ENCODE measurements at places on chromosomes 2 and 18.

- DNase-seq = no peak
Measured at GRCh38 chr2:201987426-201987825, 46.2 kb upstream of the FZD7 start.

GRCh38 chr2:229090225-229090624 is 180.9 kb downstream of the PID1 start:
- DNase-seq = no peak

DNA sequence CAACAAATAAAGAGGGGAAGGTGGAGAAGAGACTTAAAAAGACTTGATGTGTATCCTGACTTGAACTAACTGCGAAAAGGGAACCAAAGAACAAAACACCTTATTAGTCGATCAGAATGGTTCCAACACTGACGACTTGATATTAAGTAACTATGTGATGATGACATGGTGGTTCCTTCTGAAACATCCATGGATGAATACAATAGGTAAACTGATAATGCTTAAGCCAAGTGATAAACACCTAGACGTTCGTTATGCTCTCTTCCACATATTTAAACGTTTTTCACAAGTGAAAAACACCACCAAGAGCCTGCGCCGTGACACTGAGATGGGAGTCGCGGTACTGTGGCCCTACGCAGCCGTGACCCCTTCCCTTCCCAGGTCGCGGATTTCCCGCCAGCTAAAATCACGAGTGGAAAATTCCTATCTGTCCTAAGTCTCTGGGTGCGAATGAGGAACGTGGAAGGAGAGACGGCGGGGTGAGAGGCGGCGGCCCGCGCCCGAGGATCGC is 797 bp downstream of the TTC32 start:
- DNase-seq = peak; percentile 8

DNA sequence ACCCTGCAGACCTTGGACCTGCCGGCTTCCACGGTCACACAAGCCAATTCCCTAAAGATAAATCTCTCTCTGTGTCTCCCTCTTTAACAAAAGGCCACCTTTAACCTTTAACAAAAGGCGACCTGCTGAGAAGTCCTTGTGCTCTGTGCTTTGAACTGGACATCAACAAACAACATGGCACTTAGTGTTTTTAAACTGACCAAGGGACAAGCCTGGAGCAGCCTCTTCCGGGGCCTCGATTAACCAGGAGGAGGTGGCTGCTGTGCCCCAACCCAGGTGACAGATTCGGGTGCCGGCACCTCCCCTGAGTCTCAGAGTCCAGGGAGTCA is 135.3 kb downstream of the RTP5 start:
- no peak for DNase-seq

DNA sequence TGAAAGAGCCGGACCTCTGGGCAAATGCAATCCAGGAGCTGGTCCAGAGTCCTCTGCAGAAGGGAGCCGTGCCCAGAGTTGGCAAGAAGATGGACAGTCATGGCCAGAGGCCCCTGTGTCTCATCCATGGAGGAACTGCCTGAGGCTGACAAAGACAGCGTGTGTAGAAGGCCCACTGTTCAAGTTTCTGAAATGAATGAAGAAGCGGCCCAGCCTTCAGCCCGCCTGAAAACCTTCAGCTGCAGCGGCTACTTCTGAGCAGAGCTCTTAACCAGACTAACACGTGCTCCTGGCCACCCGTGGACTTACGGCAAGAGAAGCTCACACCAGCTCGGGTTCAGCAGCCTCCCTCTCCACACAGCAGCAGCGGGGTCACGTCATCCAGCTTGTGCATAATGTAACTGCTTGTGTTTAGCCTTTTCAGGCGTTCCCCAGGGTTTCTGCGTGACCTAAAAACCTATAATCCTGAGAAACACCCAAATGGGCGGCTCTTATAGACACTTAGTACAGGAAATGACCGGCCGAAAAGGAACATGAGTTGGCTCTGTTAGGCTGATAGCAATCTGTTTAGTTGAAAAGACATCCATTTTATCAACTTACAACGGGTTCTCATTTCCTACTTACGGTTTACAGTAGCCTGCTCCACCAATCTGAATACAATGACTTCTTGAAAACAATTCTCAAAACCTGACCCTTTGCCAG is at the start of gene FAM124B:
TSS of gene FAM124B (minus strand) at position 467 of the 702 bp plus-strand sequence. CDS start at position 128, 339 bp downstream.
- DNase-seq = no peak

- DNase-seq = no peak
Measured at GRCh38 chr2:74481961-74482800, 617 bp downstream of the CCDC142 start.

DNA sequence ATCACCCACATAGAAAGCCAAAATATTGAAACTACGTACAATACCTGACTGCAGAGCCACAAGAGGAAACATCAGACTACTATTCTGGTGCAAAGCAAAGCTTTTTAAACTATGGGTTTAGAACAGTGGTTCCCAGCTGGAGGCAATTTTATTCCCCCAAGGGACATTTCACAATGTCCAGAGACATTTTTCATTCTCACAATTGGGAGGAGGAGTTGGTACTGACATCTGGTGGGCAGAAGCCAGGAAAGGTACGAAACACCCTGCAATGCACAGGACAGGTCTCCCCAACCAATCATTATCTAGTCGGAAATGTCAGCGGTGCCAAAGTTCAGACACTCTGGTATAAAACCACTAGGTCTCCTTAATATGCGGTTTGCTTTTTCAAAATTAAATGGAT is 88.4 kb upstream of the ARL5A start:
- no peak for DNase-seq

DNA sequence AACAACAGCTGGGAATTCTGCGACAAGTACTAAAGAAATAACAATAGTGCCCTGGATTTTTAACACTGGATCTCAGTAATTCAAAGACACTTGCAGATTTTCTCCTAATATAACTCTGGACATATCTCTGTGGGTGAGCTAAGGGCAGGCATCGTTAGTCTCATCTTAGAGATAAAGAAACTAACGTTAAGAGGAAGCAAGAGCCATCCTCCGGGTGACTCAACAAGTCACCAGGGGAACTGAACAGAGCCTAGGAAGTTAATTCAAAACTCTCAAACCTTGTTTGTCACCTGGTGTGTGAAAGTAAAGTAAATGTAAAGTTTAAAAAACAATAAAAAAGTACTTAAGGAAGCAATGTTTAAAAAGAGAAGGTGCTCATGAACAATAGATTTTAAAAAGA is 41.6 kb upstream of the NRP2 start:
- no peak for DNase-seq

DNA sequence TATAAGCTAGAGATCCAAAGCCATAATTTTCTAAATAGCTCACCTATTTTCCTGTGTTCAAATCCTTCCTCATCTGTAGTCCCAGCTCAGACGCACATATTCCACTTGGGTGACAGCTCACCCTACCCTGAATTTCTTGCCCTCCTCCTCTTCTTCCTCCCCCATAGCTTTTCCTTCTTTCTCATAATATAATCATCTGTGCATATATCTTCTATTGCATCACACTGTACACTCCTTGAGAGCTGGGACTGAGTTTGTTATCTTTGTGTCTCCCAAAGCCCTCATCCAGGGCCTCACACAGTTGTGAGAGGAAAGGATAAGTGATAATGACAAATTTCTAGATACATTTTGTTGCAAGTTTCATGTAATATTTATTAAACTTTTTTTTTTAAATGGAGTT is 55.9 kb upstream of the RTN4 start:
- peak; percentile 61 for DNase-seq

GRCh38 chr2:190420801-190421200 is 12.6 kb downstream of the MFSD6 start:
- DNase-seq = no peak

GRCh38 chr2:39568116-39568515 is 97.6 kb upstream of the TMEM178A start:
- no peak for DNase-seq

Measured in fibroblast of skin of right quadriceps (primary cell).